Endothelial cell of umbilical vein (primary cell): ENCODE measurements at places on chromosomes 7 and 10. TPM values are rescaled to one million over a fixed set of nuclear protein-coding genes. Genes with fewer than 3 reads are reported as not detected.

GRCh38 chr10:44006771-44007170 is 358.1 kb upstream of the ZNF32 start:
- H3K27ac ChIP-seq: no peak overlapping the region
- no peak overlapping the region for H3K4me3 ChIP-seq
- H3K4me1 ChIP-seq: peaks cover 18% of the 10 kb centered on the region
- DNase-seq: no peak
- no peaks in the 10 kb centered on the region for H3K27me3 ChIP-seq

Gene CARD11
- 32.0 and 41.8 TPM in 2 replicates for total RNA-seq

GRCh38 chr7:149869867-149870266 is 3.9 kb upstream of the ATP6V0E2 start:
- H3K27me3 ChIP-seq: no peaks in the 10 kb centered on the region
- no peak overlapping the region for H3K27ac ChIP-seq
- DNase-seq: no peak
- no peaks in the 10 kb centered on the region for H3K36me3 ChIP-seq
- H3K4me1 ChIP-seq: peaks cover 17% of the 10 kb centered on the region

GRCh38 chr7:131302876-131303707 is 24.6 kb upstream of the MKLN1 start:
- DNase-seq: peak; percentile 33
- H3K27ac ChIP-seq: no peak overlapping the region
- no peaks in the 10 kb centered on the region for H3K4me1 ChIP-seq
- H3K36me3 ChIP-seq: no peaks in the 10 kb centered on the region

DNA sequence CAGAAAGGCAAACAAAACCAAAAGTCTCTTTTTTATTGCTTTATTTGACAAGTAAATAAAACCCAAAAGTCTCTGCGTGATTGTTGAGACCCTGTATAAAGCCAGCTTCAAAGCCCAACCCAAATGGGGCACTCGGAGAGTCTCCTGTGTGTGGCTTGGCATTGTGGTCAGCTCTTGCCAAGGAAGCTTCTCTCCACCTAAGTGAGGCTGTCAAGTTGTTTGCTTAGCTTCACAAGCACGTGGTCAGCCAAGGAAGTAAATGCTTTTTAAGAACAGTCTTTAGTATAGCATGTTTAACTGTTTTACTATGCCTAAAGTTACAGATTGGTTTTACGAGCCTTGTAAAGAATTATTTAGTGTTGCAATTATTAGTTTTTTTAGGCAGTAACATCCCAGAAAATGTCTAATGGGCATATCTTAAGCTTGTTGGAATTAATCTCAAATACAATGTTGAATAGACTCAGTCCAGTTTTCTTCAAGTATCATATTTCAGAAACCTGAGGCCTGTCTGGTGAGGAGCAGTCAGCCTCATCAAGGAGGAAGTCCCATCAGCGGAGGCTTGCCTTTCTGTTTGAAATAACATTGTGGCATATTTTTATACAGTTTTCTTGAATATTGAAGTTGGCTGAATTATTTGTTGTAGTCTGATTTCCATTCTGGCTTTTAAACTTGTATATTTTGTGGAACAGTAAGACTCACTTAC is 144.3 kb downstream of the ANKRD30A start:
- DNase-seq: no peak
- no peaks in the 10 kb centered on the region for H3K36me3 ChIP-seq
- H3K4me1 ChIP-seq: no peaks in the 10 kb centered on the region
- H3K4me3 ChIP-seq: no peak overlapping the region
- H3K27ac ChIP-seq: no peak overlapping the region
- H3K27me3 ChIP-seq: no peaks in the 10 kb centered on the region

- H3K4me3 ChIP-seq: peak within 1 kb of the TSS; percentile 82
- H3K27ac ChIP-seq: no peak within 1 kb of the TSS
- no peaks in the 10 kb centered on the region for H3K36me3 ChIP-seq
- peaks cover 11% of the 10 kb centered on the region for H3K4me1 ChIP-seq
- no peak for DNase-seq
Observed at GRCh38 chr7:120272701-120273475, at the start of gene KCND2. Gene KCND2, plus strand, starts transcription at chr7:120273175.

DNA sequence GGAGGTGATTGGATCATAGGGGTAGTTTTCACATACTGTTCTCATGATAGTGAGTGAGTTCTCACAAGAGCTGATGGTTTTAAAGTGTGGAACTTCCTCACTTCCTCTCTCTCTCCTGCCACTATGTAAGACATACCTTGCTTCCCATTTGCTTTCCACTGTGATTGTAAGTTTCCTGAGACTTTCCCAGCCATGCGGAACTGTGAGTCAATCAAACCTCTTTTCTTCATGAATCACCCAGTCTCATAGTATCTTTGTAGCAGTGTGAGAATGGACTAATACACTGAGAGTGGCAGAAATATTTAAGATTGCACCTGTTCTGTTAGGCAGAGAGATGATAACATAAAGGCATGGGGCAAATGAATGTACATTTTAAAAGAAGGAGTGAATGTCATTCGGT is 507.8 kb downstream of the SORCS3 start:
- H3K27me3 ChIP-seq: no peaks in the 10 kb centered on the region
- DNase-seq: no peak
- no peaks in the 10 kb centered on the region for H3K4me1 ChIP-seq
- no peak overlapping the region for H3K27ac ChIP-seq

DNA sequence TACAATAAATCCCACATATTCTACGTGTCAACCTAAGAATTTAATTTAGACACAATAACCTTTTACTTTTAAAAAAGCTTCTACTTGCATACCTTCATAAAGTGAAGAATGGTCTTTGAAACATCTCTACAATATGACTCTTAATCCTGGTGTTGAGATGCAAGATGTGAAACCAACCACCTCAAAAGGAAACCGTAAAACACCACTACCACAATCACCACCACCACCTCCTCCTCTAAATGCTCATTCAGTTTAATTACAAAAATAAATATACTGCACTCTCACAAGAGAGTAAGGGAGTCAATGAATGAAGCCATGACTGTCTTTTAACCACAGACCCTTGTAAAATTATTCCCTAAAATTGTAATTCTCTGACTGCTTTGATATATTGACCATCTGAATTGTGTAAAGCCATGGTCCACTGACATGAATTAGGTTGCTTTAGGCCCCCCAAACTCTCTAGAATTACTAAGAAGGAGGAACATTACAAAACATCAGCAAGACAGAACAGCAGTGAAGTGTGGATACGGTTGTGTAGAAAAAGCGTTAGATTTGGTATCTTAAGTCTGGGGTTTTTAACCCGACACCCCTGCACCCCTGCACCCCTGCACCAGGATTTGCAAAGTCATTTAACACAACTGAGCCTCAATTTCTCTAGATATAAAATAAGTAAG is 171.4 kb downstream of the SFMBT2 start:
- no peaks in the 10 kb centered on the region for H3K27me3 ChIP-seq
- DNase-seq: no peak
- H3K4me1 ChIP-seq: no peaks in the 10 kb centered on the region

DNA sequence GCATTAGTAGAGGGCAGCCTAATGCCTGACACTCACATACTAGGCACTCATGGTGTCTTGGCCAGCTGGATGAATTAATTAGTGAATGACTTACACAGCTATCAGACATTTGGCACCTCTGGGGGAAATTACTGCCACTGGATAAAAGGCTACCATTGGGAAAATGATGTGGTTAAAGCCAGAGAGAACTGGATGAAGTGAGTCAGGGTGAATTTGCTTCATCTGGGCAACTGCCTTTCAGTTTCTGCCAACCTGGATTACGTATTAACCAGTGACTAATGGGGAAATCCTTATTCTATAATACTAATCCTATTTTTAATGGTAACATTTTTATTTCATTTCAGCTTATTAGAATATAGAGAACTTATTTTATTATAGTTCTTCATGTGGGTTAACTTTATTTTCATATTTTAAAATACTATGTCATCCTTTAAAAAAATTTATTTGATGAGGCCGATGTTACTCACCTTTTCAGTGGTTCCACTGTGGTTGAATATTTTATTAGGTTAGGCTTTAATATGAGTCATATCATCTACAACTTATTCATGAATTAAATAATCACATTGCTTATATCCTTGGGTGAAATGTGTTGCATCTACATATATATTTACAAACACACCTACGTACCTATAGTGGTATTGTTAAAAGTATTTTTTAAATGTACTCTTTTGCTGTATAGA is 85.6 kb upstream of the CAPZA2 start:
- H3K27me3 ChIP-seq: no peaks in the 10 kb centered on the region
- peaks cover 53% of the 10 kb centered on the region for H3K4me1 ChIP-seq
- H3K27ac ChIP-seq: peak overlapping the region; percentile 47
- peak; percentile 78 for DNase-seq

DNA sequence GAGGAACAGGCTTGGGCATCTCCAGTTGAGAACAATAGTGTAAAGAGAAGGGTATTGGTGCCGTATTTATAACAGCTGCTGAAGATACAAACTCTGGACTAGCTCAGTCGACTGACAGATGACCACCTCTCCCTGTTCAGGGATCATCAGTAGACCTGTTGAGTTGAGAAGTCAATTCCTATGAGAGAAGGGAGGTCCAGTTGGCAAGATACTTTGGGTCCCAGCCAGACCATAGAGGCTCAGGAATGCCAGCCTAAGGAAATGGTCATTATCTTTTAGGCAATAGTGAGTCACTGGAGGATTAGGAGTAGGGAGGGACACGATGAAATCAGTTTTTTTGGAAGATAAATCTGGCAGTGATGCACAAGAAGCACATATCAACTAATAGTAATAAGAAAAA is 202.9 kb downstream of the TRIL start:
- H3K4me1 ChIP-seq: no peaks in the 10 kb centered on the region

Gene HYAL4
- not detected in 2 replicates for total RNA-seq

DNA sequence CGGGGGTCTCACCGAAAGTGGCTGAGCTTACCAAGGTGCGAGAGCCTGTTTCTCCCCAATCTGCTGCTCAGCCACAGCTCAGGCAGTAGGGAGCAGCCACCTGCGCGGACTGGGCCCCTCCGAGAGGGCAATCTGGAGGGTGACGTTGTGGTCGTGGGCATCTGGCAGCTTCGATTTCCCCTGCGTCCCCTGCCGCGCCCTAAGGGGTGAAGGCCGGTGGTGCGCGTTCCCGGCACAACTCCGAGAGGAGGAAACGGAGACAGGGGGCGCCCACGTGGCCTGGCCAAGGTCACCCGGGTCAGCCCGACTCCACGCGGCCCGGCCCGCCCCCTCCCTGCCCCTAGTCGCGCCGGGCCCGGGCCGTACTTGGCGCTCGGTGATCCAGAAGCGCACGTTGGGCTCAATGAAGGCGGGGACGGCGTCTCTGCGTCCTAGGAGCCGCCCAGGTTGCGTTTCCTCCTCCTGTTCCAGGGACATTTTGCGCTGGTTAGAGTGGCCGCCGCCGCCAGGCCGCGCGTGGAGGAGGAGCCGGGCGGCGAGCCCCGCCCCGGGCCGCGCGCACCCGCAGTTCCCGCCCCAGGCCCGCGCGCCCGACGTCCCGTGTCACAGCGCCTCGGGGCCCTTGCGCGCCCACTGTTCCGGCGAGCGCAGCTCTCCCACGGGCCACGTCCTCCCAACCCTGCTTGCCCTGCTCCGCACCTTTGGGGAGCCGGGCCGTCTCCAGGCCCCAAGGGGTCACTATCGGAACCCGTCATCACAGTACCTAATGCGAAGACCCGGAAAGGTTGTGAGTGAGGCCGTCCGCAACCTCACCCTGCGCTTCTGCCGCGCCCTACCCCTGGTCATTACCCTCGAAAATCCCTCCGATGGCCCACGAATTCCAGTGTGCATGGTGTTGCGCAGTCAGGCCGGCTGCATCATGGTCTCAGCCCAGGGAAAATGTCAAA is at the start of gene SFXN4:
SFXN4 (minus strand) TSS at position 544 of the 947 bp plus-strand sequence; CDS start at position 477, 67 bp downstream.
- peaks cover 15% of the 10 kb centered on the region for H3K36me3 ChIP-seq
- no peaks in the 10 kb centered on the region for H3K27me3 ChIP-seq
- H3K4me1 ChIP-seq: peaks cover 24% of the 10 kb centered on the region
- DNase-seq: peak; percentile 68
- H3K4me3 ChIP-seq: peak within 1 kb of the TSS; percentile 48
- peak within 1 kb of the TSS; percentile 54 for H3K27ac ChIP-seq

GRCh38 chr7:157357129-157358040 is 20.6 kb downstream of the DNAJB6 start:
- no peaks in the 10 kb centered on the region for H3K27me3 ChIP-seq
- no peak overlapping the region for H3K4me3 ChIP-seq
- H3K4me1 ChIP-seq: no peaks in the 10 kb centered on the region
- no peak overlapping the region for H3K27ac ChIP-seq
- peaks cover 17% of the 10 kb centered on the region for H3K36me3 ChIP-seq

Gene FKBP6
- total RNA-seq: not detected in 2 replicates

Gene TAS2R3
- 1.3 and 2.0 TPM in 2 replicates for total RNA-seq

Gene KIAA1549
- 10.9 and 12.4 TPM in 2 replicates for total RNA-seq

- DNase-seq: no peak
- H3K27me3 ChIP-seq: peaks cover 7% of the 10 kb centered on the region
- H3K36me3 ChIP-seq: no peaks in the 10 kb centered on the region
- no peaks in the 10 kb centered on the region for H3K4me1 ChIP-seq
- H3K4me3 ChIP-seq: no peak overlapping the region
Observed at GRCh38 chr7:132109769-132110168, 466.5 kb downstream of the PLXNA4 start.

Gene CALY
- not detected in 2 replicates for total RNA-seq

- H3K27ac ChIP-seq: no peak overlapping the region
- no peaks in the 10 kb centered on the region for H3K36me3 ChIP-seq
- no peaks in the 10 kb centered on the region for H3K27me3 ChIP-seq
Observed at GRCh38 chr10:5033061-5033778, 29.6 kb upstream of the AKR1C2 start.

Gene TRIM50
- not detected in 2 replicates for total RNA-seq

GRCh38 chr10:103395754-103396066 is 565 bp downstream of the ATP5MK start:
- peaks cover 16% of the 10 kb centered on the region for H3K4me1 ChIP-seq
- peak; percentile 34 for DNase-seq
- no peaks in the 10 kb centered on the region for H3K27me3 ChIP-seq
- H3K4me3 ChIP-seq: peak overlapping the region; percentile 89
- H3K36me3 ChIP-seq: peaks cover 5% of the 10 kb centered on the region

DNA sequence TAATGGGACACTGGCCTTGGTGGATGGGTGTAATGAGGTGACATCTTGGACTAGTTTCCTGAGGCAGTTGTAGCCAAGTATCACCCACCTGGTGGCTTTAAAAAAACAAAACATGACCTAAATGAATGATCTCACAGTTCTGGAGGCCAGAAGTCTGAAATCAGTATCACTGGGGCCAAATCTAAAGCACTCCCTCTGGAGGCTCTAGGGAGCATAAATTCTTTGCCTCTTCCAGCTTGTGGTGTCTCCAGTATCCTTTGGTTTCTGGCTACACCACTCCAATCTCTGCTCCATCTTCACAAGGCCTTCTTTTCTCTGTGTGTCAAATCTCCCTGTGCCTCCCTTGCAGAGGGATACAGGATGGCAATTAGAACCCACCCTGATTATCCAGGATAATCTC is 342.9 kb downstream of the CALN1 start:
- H3K4me3 ChIP-seq: no peak overlapping the region
- no peak overlapping the region for H3K27ac ChIP-seq
- no peaks in the 10 kb centered on the region for H3K27me3 ChIP-seq
- H3K4me1 ChIP-seq: no peaks in the 10 kb centered on the region
- no peak for DNase-seq
- no peaks in the 10 kb centered on the region for H3K36me3 ChIP-seq

Gene AKR1C8
- total RNA-seq: not detected in 2 replicates

DNA sequence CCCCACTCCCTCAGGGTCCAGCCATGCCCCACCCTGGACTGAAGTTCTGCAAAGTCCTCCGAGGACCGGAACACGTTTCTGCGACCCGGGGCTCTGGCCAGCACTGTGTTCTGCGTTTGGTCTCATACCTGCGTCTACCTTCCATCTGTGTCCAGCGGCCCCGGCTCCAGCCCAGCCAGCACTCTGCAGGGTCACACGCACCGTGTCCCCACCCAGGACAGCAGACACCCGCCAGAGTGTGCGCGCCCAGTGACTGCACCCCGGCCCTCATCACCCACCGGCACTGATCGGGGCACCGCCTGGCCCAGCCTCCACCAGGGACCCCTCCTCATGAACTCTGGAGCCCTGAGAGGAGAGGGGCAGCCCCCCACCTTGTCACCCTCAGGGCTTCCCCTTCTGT is 20.3 kb downstream of the SLC29A4 start:
- no peaks in the 10 kb centered on the region for H3K27me3 ChIP-seq
- H3K4me3 ChIP-seq: no peak overlapping the region
- no peaks in the 10 kb centered on the region for H3K4me1 ChIP-seq
- no peak for DNase-seq
- no peak overlapping the region for H3K27ac ChIP-seq

Gene MMP21
- not detected in 2 replicates for total RNA-seq
